ENCODE measurements at places on chromosomes 3 and 15. TPM values are rescaled to one million over a fixed set of nuclear protein-coding genes. Genes with fewer than 3 reads are reported as not detected.
A peak's percentile ranks its signal among the peaks of the same experiment; 100 is the strongest.

The ADIPOQ gene
- total RNA-seq = not detected

The PATL2 gene
- total RNA-seq = 0.32 TPM

The CYP8B1 gene
- total RNA-seq = not detected

The P2RY12 gene
- not detected for total RNA-seq

The PRR23E gene
- not detected for total RNA-seq

The SI gene
- total RNA-seq = 1.7 TPM

The CDC25A gene
- 35.5 TPM for total RNA-seq

- DNase-seq = no peak
These were observed 513.9 kb upstream of the NR2F2 start for GRCh38 chr15:95816591-95816990.

- DNase-seq = peak; percentile 35
These were observed 21.9 kb upstream of the SSR3 start for GRCh38 chr3:156576651-156577348.

- DNase-seq = no peak
These were observed 249.4 kb upstream of the PDZRN3 start for GRCh38 chr3:73874161-73874560.

GRCh38 chr15:50627351-50628055, 59.1 kb downstream of the TRPM7 start:
- peak; percentile 20 for DNase-seq

- peak; percentile 1 for DNase-seq
These were observed 8.2 kb upstream of the LRRC15 start for GRCh38 chr3:194377708-194378107.

DNA sequence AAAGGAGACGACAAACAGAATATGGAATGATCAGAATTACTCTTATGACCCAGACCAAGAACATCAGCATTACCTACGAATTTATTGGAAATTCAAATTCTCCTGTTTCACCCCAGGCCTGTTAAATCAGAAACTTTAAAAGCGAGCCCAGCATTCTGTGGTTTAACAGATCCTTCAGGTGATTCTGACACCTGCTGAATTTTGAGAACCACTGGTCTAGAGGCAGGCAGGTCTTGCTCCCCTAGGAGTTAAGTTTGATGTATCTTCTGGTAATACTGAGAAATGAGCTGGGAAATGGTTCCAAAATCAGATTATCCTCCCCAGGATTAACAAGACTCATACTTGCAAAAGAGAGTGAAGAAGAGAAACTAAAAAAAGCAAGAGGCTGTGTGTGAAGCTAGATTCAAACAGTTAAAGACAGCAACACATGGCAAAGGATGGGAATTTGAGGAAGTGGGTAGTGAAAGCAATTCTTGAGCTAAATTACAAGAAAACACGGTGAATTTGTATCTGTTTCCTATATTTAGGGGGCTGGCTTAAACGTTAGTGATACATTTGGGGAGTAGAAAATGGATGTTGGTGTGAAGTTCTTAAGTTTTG, 66.0 kb downstream of the FLNB start:
- no peak for DNase-seq

GRCh38 chr15:67117370-67117769, 52.0 kb downstream of the SMAD3 start:
- DNase-seq = no peak

DNA sequence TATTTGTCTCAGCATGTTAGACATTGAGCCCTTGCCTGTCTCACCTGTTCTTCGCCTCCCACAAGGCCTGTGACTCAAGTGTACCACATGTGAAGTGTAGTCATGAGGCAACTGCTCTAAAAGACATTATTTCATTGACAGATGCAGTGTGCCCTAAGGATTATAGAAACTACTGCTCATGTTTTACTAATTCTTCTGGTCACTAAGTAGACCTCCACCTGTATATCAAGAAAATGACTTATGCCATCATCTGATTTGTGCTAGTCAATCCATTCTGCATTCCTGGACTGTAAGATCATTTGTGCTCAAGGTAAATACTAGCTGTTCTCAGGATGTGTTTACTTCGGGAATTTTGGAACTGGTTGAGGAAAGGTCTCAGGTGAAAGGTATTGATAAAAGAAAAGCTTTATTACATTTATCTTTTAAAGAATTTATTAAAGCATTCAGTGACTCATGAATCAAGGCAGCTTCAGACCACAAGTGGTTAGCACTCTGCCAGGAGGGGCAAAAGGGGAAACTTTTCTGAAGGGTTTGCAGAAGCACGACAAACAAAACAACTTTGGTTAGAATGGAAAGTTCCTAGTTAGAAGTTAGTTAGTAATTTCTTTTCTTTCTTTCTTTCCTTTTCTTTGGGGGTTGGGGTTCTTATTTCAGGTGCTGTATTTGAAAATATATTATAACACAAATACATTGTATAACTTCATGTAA, 465.3 kb upstream of the CBLB start:
- DNase-seq = no peak

DNA sequence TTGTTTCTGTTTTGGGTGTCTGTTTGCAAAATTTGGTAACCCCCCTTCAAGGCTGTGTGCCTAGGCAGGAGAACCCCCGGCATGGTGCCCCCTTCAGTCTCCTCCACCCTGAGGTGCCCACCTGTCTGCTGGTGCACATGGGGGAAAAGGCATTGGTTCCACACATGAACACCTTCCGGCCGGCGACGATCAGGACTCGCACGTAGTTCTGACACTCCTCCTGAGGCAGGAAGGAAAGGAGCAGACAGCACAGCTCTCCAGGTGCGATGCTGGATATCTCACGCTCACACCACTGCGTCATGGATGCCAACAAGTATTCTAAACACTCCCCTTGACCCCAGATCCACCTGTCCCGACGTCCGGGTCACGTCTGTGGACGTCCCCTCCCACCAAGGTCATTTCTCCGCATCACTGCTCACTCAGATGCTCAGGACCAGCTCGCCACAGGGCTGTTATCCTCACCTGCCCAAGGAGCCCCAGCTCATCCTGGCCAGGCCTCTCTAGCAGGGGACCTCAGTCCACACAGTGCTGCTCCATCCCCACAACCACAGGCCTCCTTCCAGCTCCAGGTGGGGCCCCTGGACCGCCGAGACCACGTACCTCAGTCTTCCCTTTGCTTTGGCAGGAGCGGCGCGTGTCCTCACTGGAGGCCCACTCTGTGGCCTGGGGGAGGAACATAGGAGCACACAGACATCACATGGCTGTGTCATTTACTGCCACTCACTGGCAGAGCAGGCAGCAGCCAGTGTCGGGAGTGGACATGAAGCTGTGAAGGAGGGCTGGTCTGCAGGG, 99.0 kb downstream of the SEMA5B start:
- no peak for DNase-seq

GRCh38 chr3:17845026-17845812, 102.8 kb upstream of the TBC1D5 start:
- DNase-seq = no peak

DNA sequence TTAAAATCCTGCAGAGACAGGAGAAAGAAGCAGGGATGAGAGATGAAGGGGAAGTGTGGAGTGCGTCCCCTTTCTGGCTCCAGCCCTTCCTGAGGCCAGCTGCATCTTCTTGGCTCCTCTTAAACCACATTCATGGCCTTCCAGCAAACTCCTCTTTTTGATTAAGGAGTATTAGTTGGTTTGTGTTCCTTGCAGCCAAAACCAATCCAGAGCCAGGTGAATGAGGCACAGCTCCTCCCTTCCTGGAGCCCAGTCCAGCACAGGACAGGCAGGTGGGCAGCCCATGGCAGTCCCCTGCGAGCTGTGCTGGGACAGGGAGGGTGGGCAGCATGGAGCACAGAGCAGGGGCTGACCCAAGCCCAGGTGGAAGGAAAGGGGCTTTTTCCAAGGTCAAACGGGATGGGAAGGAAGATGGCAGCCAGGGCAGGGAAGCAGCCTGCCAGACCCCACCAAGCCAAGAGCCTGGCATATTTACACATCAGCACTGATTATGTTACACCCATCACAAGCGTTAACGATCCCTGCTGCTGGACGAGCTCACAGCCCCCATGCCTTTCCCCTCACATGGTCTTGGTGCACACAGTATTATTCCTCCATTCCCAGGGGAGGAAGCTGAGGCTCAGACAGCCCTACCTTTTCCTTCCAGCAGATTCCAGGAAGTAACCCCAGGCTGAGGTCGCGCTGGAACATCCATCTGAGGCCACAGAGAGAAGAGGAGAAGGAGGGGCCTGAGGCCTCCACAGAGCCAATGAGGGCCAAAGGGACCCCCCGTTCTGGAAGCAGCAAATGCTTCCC, 175.6 kb downstream of the SMAD6 start:
- DNase-seq = no peak

DNA sequence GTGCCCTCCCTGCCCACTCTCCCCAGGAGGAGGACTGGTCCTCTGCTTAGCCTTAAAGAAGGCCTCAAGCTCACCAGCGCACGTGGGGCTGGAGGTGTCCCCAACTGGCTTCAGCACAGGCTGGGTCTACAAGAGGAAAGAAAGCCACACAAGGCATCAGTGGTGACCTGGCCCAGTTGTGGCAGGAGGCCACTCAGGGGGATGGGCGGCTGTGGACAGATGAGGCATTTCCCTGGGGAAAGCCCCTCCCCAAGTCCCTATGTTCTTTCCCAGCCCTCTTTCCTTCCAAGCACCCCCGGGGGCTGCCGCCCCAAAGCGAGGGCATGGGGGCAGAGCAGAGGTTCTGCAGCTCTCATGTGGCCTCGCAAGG, 155.2 kb upstream of the TLE3 start:
- DNase-seq = no peak

DNA sequence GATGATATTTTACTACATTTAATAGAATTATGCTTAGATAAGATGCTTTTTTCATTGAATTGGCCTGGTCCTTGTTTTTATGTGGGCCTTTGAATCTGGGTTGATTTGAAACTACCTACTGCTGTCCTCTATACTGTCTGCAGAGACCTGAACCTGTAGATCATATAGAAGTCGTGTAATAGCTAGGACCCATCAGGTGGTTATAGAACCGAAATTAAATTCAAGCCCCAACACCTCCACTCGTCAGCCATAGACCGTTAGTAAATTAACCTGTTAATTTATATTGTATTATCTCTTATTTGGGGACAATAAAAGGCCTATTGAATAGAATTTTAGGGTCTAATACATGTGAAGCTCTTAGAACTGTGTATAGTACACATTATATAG, 108.4 kb downstream of the MBNL1 start:
- no peak for DNase-seq

- peak; percentile 48 for DNase-seq
These were observed 88.0 kb downstream of the TTBK2 start for GRCh38 chr15:42832576-42832975.

DNA sequence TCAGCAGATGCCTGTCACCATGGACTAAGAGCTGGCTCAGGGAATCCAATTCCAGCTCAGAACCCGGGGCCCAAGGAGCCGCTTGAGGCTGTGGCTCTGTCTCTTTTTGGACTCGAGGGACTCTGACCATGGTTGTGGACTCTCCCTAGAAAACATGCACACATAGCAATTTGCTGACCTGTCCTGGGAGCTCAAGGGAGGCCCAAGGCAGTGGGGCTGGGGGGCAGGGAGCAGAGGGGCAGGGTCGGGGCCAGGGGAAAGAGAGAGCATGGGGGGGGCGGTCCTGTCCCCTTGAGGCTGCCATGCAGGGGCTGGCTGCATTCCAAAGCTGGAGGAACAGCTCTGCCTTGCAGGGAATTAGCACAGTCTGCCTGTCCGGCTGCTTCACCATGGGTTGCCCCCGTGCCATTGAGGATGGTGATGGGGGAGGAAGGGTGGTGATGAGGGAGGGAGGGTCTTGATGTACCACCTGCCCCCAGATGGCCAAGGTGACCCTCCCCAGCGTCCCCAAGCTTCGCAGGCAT, 190.1 kb downstream of the GOLGA6L6 start:
- no peak for DNase-seq

GRCh38 chr3:162978136-162978535, 1481.5 kb downstream of the OTOL1 start:
- DNase-seq = no peak

DNA sequence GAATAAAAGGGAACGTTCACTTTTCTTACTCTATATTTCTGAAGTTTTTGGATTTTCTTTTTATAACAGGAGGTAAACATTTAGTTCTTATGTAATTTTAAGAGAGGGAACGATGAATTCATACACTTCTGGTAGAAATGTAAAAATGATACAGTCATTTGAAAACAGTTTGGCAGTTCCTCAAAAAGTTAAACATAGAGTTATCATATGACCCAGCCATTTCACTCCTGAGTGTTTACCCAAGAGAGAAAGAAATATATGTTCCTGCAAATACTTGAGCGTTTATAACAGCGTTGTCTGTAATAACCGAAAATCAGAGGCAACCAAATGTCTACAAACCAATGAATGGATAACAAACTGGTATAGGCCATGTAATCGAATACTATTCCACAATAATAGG, 20.8 kb upstream of the CCR9 start:
- DNase-seq = no peak

- no peak for DNase-seq
These were observed 1004.6 kb upstream of the NR2F2 start for GRCh38 chr15:95325763-95326404.

GRCh38 chr15:66786708-66787488, 84.9 kb downstream of the SMAD6 start:
- DNase-seq = no peak

GRCh38 chr15:64781299-64781698, 5.9 kb upstream of the RBPMS2 start:
- no peak for DNase-seq

DNA sequence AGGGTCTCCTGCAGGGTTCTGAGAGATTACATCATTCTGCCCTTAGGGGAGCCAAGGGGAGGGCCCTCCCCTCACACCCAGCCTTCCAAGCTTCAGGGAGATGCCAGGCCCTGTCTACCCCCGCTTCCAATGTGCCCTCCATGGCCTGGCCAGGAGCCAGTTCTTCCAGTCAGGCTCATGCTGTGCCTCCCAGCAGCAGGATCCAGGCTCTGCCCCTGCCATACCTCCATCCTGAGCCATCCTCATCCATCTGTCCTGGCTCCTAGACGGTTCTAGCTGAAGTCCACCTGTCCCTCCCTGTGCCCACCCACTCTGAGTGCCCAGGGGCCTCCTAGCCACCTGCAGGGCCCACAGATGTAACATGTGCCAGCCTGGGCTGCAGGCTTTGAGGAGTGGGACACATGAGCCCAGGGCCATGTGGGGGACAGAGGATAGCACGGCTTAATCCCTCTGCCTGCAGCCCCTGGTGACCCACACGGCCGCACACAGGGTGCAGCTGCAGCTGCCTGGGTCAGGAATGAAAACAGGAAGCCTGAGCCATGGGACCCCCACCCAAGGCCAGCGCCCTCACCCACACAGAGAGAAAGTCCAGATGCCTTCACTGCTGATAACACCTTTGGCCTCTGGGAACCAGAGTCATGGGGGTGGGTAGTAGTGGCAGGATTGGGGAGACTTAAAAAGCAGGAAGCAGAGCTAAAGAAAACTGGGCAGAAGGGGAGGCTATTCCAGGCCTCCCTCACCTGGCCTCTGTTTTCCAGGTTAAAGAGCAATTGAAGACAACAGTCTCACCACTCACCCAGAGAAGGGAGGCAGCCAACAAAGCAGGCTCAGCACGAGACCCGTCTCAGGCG, 11.8 kb downstream of the PLCD1 start:
- DNase-seq = no peak

- no peak for DNase-seq
These were observed 40.7 kb downstream of the CYP11A1 start for GRCh38 chr15:74326746-74327145.

GRCh38 chr3:68424796-68425460, 507.4 kb downstream of the TAFA4 start:
- DNase-seq = peak; percentile 8

GRCh38 chr15:57102858-57103257, 184.4 kb downstream of the TCF12 start:
- DNase-seq = no peak

- peak; percentile 2 for DNase-seq
These were observed 431.2 kb upstream of the RGMA start for GRCh38 chr15:93520206-93520605.

GRCh38 chr15:89664441-89665350, 9.4 kb upstream of the KIF7 start:
- DNase-seq = no peak
